ENCODE measurements at places on chromosomes 16 and 17.

- no peak for DNase-seq
Measured at GRCh38 chr17:77212833-77213777, 72.3 kb downstream of the SEC14L1 start.

- DNase-seq, result no peak
Measured at GRCh38 chr17:38342886-38343607, 709 bp downstream of the GPR179 start.

GRCh38 chr17:33175562-33175961 lies 117.5 kb downstream of the ASIC2 start:
- DNase-seq, result no peak

- DNase-seq, result no peak
Measured at GRCh38 chr17:59828478-59828760, 64.3 kb downstream of the TUBD1 start.

DNA sequence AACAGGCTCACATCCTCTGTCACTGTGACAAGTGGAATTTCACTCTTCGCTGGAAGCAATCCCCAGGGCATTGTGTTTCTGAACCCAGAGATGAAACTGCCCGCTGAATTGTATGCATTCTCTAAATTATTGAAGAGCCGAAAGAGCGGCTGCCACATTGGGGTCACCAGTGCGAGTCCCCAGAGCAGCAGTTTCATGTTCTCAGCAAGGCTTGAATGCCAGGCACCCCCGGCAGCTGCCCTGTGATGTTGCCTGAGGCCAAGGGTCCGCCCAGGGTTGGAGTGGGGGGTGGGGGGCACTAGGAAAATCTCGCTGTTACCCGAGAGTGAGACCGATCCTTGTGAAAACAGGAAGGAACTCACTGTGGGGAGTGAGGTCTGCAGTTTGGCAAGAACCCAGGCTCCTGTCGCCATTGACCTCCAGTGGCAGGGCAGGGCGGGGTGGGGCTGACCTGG lies 20.7 kb upstream of the BCAR1 start:
- no peak for DNase-seq

DNA sequence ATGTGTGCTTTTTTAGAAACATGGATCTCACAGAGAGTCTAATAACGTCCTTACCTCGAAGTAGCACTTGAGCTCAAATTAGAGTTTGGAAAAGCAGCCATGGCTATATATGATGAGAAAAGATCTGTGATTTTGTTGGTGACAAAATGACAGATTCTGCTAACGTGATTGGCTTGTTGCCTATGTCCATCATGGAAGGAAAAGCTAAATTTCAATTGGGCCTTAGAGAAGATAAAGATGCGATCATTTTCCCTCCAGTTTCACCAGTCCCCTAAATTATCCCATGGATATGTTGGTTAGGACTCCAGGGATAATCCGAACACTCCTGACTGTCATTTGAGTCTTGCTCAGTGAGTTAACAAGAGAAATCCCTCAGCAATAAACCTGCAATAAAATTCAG lies 175.8 kb downstream of the C16orf95 start:
- DNase-seq, result no peak

GRCh38 chr17:6018788-6019187 lies 51.4 kb upstream of the WSCD1 start:
- DNase-seq, result no peak

DNA sequence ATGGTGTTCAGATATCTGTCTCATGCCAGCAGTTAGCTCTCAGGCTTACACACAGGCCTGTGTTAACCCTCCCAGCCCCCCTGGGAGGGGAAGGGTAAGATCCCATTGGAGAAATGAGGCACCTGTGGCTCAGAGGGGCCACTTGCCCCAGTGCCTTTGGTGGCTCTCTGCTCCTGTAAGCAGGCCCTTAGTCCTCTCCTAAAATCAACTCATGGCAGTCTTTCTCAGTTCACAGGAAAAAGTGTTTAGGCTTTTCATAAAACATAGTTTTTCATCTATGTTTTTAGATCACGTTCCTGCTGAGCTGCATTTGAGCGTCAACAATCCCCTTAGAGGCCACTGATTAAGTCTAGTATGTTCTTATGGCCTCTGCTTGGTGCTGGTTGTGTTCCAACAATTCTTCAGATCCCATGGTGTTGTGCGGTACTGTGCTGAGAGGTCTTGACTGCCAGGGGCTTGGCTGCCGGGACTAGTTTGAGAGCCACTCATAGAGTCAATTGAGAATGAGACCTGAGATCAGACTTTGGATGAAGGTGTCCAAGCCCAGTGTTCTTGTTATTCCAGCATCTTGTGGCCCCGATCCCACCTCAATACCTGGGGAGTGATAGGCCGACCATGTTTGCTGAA lies 10.6 kb downstream of the TAOK2 start:
- DNase-seq, result no peak

DNA sequence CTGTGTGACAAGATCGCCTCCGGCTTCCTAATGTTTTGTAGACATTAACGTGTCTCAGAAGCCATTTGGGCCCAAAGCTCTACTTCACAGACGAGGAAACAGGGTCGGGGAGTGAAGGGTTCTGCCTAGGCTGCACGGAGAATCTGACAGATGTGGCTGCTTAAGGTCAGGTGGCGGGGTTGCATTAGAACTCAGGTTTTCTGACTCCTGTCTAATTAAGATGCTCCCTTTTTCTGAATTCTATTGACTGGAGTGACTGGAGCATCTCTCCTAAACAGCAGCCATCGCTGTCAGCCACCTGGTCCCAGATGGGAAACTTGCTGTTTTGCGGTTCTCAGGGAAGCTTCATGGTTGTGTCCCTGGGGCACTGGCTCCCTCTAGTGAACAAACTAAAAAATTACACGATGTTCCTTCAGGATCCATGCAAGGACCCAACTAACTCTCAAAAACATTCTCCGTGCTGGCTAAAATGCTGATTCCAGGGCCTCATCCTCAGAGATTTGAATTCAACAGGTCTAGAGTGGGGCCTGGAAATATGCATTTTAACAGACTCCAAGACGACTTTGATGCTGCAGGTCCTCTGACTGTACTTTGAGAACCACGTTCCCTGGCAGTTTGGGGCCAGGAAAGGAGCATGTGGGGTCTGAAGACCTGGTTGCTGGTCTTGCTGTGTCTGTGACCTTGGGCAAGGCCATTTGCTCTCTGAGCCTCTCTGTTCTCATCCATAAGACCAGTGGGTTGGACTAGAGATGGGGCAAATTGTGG lies 117.4 kb downstream of the IRF8 start:
- DNase-seq, result no peak

DNA sequence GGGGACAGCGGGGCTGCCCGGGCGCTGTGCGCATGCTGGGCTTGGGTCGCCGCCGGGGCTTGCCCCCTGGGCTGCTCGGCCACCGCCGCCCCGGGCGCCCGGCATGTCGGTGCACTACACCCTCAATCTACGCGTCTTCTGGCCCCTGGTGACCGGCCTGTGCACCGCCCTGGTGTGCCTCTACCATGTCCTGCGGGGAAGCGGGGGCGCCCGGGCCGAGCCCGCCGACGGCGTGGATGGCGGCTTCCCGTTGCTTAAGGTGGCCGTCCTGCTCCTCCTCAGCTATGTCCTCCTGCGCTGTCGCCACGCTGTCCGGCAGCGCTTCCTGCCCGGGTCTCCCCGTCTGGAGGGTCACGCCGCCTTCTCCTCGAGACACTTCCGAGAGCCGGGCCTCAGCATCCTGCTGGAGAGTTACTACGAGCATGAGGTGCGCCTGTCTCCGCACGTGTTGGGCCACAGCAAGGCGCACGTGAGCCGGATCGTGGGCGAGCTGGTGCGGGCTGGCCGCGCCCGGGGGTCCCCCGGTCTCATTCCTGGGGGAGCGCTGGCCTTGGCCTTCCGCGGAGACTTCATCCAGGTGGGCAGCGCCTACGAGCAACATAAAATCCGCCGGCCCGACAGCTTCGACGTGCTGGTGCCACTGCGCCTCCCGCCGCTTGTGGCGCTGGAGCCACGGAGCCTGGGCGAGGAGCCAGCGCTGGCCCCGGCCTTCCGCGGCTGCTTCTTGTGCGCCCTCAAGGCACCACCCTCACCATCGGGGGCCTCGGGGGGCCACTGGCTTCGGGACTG lies 789 bp downstream of the ITPRIPL2 start:
- no peak for DNase-seq

DNA sequence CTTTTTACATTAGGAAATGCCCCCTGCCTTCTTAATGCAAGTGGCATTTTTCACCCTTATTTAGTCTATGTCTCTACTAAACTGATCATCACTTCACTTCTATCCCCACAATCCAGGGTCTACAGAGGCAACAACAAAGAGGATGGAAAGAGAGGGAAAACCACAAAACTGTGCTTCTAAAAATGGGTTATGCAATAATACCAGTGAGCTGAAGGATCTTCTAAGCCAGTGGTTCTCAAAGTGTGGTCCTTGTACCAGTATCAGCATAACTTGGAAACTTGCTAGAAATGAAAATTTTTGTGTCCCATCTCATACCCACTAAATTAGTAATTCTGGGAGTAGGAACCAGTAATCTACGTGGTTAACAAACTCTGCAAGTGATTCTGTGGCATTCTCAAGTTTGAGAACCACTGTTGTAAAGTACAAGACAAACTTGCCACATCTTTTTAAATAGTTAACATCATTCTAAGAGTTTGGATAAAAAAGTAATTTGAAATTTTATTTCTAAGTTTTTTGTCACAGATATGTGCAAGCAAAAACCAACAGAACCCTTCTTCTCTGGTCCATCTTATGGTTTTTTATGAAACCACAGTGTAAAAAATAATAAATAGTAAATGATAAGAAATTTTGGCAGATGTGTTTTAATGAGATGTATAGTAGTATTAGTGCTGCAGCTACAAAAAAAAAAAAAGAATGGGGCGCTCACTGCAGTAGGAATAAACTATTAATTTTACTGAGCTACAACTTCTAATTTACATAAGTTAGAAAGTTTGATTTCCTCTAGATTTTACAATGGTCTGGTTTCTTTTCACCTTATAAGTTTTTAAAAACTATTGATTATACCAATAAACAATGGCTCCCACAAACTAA lies 16.2 kb downstream of the CDC27 start:
- no peak for DNase-seq

- no peak for DNase-seq
Measured at GRCh38 chr17:31394544-31394943, 3.1 kb downstream of the RAB11FIP4 start.

GRCh38 chr17:73211745-73212144 lies 18.9 kb downstream of the COG1 start:
- no peak for DNase-seq

- DNase-seq, result no peak
Measured at GRCh38 chr16:86286991-86287663, 223.2 kb upstream of the FOXF1 start.

GRCh38 chr17:65527381-65527780 lies 34.1 kb downstream of the AXIN2 start:
- no peak for DNase-seq

DNA sequence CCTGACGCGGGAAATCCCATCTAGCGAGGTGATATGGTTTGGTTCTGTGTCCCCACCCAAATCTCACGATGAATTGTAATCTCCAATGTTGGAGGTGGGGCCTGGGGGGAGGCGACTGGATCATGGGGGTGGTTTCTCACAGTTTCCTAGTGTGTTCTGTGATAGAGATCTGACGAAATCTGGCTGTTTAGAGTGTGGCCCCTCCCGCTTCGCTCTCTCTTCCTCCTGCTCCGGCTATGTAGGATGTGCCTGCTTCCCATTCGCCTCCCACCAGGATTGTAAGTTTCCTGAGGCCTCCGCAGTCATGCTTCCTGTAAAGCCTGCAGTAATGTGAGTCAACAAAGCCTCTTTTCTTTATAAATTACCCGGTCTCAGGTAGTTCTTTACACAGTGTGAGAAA lies 31.6 kb downstream of the IFT140 start:
- DNase-seq, result no peak

DNA sequence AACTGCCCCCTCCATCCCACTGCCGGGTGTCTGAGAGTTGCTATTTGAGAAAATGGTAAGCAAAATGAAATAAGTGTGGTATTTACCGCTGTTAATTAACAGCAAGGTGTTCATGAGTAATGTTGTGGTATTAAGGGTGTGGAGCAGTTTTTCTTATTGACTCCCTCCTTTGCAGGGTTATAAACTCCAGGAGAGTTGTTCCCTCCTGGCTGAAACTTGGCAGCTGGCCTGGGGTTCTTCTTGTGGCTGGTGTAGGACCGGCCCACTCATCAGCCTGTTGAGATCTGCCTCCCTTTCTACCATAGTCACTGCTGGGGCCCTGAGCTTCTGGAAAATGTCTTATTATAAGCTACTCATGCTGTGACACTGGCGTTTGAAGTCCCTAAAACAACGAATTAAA lies 128.6 kb downstream of the SOX9 start:
- DNase-seq, result no peak

DNA sequence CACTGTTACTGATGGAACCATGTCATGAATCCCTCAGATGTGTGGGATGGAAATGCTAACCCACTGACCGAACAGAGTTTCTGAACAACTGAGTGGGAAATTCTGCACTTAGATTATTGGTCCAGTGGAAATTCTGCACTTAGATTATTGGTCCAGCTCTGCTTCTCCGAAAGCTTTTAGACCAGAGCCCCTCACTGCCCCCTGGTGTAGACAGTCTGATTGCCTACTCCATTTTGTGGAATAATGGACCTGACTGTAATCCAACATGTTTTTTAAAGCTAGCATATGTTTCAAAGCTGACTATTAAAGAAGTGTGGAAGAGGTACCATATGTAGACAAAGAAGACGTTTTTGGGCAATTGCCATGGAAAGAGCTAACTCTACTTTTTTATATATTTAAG lies 50.3 kb upstream of the TBX2 start:
- no peak for DNase-seq

GRCh38 chr17:81309859-81310839 lies 15.0 kb upstream of the SLC38A10 start:
- DNase-seq, result no peak

DNA sequence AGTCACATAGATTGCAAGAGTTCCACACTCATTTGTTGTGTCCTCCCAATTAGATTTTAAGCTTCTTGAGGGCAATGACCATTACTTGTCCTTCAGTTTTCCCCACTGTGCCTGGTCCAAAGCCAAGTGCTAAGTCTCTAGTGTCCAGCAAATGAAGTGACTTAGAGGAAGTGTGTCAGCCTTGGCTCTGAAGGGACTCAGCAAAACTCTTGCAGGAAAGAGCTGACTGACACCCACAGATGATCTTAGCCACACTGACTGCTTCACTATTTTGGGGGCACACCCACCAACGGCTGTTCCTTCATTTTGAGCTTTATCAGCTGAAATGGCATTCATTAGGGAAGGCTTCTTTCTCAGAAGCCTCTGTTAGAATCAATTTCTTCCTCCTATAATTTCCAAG lies 358.1 kb downstream of the UTP18 start:
- DNase-seq, result no peak

GRCh38 chr16:73171380-73171779 lies 123.5 kb upstream of the ZFHX3 start:
- DNase-seq, result no peak

GRCh38 chr16:63856537-63856936 lies 1265.3 kb downstream of the CDH11 start:
- no peak for DNase-seq

- DNase-seq, result no peak
Measured at GRCh38 chr17:73650617-73651200, 6.5 kb upstream of the SDK2 start.

DNA sequence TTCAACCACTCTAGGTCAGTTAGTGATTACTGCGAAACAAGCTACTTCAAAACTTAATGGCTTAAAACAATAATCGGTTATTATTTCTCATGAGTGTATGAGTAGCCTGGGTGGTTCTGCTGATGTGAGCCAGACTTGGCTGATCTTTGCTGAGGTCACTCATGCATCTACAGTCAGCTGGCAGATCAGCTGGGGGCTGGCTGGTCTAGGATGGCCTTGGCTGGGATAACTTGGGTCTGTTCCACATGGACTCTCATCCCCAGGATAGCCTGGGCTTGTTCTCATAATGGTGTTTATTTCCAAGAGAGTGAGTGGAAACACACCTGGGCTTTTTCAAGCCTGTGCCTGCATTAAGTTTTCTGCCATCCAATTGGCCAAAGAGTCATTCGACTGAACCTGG lies 13.0 kb downstream of the CCDC182 start:
- no peak for DNase-seq

- DNase-seq, result no peak
Measured at GRCh38 chr17:43224146-43224705, 4.2 kb downstream of the CCDC200 start.
